ENCODE measurements at places on chromosomes 6 and 20.
A peak's percentile ranks its signal among the peaks of the same experiment; 100 is the strongest.

DNA sequence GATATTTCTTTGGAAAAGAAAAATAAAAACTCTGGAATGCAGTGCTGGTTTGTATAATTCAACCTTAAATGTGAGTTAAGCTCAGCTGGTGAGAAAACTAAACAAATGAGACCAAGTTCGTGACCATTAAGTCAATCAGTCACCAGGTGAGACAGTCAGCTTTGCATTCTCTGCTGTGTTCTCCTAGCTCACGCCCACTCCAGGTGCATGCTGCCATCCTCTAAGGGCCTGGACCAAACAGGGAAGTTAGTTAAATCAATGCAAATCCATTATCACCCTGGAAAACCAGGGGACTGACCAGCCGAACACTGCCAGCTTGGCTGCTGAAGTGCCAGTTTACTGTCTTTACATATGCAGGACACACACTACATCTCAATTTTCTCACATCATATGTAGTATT, 7.2 kb downstream of the TPBG start:
- DNase-seq: no peak

DNA sequence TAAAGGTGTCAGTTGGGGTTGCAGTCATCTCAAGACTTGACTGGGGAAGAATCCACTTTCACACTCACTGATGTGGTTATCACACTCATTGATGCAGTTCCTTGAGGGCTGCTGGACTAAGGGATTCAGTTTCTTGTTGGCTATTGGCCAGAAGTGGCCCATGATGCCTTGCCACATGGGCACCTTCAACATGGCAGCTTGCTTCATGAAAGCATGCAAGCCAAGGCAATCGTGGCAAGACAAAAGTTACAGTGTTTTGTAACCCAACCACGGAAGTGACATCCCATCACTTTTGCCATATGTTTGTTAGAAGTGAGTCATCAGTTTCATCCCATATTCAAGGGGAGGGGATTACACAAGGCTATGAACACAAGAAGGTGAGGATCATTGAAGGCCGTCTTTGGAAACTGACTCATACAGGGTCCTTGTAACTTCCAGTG, 3.8 kb upstream of the RANBP9 start:
- DNase-seq: no peak

DNA sequence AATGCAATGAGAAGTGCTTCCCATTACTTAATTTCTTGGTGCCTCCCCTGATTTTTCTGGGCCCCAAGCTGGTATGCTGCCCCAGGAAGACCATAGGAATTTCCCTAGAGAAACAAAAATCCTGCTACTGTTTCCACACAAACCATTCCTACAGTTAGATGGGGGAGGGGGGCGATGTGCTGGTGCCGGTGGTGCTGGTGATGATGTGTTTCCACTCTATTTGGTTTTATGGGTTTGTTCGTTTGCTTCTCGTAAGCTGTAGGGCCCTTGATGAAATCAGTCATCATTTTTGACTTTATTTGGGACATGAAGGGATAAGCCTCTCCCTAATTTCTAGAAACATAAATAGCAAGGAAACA, 105.1 kb downstream of the MKKS start:
- no peak for DNase-seq

GRCh38 chr6:155523821-155524651, 68.4 kb upstream of the NOX3 start:
- no peak for DNase-seq

GRCh38 chr6:121482004-121482693, 46.7 kb downstream of the GJA1 start:
- DNase-seq: no peak

DNA sequence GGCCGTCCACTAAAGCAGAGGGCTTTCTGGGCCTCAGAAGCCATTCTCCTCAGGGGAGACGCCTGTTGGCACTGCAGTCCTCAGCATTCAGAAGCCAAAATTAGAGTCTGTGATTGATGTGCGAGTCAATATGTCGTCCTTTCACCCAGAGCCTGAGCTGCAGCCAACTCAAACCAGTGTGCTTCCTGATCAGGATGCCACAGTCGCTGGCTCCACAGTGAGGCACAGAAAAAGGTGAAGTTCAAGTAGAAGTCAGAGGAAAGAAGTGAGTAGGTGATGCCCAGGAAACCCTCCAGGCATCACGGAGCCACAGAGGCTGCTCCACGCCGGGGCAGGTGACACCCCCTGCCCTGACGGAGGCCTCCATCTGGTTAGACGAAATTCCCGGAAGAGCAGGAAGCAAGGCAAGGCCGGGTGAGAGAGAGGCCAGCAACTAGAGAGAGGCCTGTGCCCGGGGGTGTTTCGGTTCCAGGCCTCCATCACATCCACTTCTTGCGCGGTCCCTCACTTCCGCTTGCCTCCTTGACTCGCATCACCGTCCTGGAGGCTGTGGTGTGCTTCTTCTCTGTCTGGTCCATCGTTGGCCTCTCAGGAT, 177.7 kb upstream of the SNX9 start:
- peak; percentile 44 for DNase-seq

- DNase-seq: no peak
Observed at GRCh38 chr20:11166712-11167111, 492.9 kb upstream of the JAG1 start.

- no peak for DNase-seq
Observed at GRCh38 chr20:11799281-11799684, 118.4 kb upstream of the BTBD3 start.

GRCh38 chr6:168943231-168943905, 310.3 kb downstream of the THBS2 start:
- no peak for DNase-seq

DNA sequence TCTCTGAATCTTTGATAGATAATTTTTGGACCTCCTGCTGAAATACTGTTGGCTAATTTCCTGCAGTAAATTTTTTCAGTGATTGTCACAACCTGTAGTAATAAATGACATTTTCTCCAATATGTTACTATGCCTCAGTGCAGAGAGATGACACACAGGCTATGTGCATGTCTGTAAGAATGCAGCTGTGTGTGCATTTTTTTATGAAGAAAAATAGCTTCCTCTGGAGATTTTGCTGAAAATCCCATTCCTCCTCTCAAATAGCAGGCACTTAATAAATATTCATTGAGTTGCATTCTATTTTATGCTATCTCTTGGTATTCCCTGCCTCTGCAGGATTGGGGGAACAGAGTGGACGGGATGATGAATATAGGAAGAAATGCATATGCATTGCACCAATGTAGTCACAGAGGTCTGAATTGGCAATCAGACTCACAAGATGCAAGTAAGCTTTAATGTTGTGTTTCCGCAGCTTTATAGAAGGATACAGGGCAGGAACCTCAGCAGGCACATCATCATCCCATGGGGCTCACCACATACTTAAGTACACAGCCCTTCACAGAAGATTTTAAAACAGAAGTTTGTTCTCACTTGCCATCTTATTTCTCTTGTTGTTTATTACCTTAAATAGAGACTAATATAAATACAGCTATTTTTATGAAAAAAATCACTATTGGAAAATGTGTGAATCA, 474.7 kb downstream of the EPM2A start:
- DNase-seq: no peak

DNA sequence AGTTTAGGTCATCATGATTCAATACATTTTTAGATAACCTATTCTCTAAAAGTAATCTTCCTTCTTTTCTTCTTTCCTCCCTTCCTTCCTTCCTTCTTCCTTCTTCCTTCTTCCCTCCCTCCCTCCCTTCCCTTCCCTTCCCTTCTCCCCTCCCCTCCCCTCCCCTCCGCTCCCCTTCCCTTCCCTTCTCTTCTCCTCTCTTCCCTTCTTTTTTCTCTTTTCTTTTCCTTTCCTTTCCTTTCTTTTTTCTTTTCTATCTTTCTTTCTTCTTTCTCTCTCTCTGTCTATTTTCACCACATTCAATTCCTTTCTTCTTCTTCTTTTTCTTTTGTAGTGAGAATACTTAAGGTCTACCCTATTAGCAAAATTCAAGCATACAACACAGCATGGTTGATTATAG, 17.3 kb upstream of the RHAG start:
- no peak for DNase-seq

DNA sequence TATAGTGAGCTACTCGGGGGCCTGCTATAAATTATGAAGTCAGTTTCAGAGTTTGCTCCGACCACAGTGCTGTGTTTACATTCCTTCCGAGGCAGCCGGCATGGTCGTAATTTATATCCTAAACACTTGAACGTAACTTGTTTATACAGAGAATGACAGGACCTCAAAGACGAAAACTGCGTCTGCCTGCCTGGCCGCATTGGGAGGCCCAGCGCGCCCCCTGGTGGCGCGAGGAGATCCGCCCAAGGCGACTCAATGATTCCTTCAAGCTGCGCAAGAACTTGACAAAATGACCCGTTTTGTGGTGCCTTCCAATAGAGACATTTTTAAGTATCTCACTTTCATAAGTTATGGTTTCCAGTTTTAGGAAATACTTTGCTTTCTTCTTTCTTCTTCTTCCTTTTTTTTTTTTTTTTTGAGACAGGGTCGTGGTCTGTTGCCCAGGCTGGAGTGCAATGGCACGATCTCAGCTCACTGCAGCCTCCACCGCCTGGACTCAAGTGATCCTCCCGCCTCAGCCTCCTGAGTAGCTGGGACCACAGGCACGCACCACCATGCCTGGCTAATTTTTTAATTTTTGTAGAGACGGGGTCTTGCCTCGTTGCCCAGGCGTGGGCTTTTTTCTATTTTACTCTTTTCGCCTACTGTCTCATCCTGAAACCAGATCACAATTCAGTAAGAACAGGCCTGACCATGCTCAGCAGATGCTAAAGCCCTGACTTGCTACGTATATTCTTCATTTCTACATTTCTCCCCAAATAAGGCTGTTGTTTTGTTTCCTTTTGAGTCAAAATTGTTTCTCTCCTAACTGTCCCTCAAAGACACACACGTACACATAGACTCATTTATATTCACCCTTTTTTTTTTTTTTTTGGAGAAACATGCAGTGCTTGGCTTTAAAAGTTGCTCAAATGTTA, 7.8 kb downstream of the FOXF2 start:
- peak; percentile 89 for DNase-seq

- DNase-seq: no peak
Observed at GRCh38 chr20:64082126-64082731, 2.0 kb downstream of the LKAAEAR1 start.

- DNase-seq: no peak
Observed at GRCh38 chr6:157428427-157429202, 47.6 kb downstream of the ZDHHC14 start.

- no peak for DNase-seq
Observed at GRCh38 chr20:3687655-3688054, 5.8 kb upstream of the ADAM33 start.

- DNase-seq: peak; percentile 53
Observed at GRCh38 chr6:167703347-167703746, 123.4 kb upstream of the AFDN start.

DNA sequence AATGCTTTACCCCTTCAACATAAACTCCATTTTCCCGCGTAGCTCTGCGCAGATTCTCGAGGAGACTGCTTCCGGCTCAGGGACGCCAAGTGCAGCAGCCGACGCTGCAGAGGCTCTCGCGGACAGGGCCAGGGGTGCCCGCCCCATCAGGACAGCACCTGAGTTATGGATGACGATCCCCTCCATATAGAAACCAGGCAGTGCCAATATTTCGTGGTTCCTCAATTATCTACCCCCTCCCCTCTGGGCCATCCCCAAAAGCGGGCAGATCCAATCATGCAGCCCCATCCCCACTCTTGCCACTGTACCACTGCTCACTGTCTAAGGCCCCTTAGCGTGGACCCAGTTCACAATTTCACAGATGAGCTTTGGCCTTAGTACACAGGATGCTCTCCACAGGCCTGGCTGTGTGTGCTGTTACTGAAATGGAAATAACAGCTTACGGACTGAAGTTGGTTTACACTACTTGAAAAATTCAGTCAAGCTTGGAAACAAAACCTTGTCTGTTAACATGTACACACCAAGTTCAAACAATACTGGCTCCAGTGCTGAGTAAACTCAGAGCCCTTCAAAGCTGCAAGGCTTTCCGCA, 74.5 kb downstream of the DACT2 start:
- DNase-seq: no peak

- peak; percentile 98 for DNase-seq
Observed at GRCh38 chr6:27478706-27479318, 5.9 kb upstream of the ZNF184 start.

- no peak for DNase-seq
Observed at GRCh38 chr6:130507666-130508028, 141.8 kb downstream of the TMEM200A start.

Measured in sigmoid colon (tissue), 7 donors.